ENCODE measurements at places on chromosomes 1 and 21.

- peak; percentile 82 for DNase-seq
These were observed 35.0 kb upstream of the JAK1 start for GRCh38 chr1:65001231-65001792.

DNA sequence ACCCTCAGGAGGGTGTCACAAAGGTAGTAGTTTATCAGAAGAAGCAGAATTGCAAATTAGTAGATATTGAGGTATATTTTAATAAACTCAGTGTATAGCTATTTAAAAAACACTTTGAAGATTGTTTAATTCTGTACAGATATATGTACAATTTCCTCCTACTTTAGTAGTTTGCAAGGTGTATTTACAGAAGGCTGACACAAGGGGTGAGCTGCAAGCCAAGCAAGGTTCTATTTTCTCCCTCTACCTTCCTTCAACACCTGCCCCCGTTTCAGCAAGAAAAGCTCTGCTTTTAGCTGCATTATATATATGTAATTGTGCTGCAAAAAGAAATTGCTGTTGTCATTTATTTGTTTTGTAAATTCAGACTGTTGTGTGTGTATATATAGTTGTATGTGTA is 674.2 kb upstream of the PKN2 start:
- no peak for DNase-seq

DNA sequence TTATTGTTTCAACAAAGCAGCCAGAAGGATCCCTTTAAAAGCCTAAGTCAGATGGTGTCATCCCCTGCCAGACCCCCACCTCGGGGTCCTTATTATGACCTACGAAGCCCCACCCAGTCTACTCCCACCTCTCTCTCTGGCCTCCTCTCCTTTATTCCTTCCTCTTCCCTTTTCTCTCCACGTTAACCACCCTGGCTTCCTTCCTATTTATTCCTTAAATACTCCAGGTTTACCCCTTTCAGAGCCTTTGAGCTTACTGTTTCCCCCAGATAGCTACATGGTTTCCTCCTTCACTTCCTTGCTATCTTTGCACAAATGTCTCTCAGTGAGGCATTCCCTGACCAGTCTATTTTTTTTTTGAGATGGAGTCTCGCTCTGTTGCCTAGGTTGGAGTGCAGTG is 12.0 kb upstream of the SLC9A1 start:
- no peak for DNase-seq

- DNase-seq = no peak
These were observed 55.3 kb downstream of the C8B start for GRCh38 chr1:56910441-56910985.

- DNase-seq = no peak
These were observed 230.5 kb downstream of the TPR start for GRCh38 chr1:186144505-186144904.

DNA sequence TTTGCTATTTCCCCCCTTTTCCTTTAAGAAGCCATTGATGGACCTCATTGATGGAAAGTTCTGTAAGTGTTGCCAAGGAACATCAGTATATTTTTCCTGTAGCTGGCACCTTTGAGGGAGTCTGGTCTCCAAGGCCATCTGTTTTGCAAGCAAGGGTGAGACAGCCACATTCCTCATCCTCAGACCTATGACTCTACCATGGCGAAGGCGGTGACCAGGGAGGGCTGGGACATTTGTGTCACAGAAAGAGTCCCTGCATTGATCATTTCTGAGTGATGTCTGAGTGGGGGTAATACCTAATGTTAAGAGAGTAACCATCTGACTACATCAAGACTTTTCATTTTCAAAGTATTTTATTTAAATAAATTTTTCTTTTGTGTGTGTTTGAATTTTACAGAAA is 35.4 kb downstream of the KIAA0040 start:
- DNase-seq = no peak

- peak; percentile 0 for DNase-seq
These were observed 276.8 kb upstream of the C1orf174 start for GRCh38 chr1:4176841-4177240.

- DNase-seq = no peak
These were observed 12.6 kb upstream of the STX12 start for GRCh38 chr1:27760426-27760825.

DNA sequence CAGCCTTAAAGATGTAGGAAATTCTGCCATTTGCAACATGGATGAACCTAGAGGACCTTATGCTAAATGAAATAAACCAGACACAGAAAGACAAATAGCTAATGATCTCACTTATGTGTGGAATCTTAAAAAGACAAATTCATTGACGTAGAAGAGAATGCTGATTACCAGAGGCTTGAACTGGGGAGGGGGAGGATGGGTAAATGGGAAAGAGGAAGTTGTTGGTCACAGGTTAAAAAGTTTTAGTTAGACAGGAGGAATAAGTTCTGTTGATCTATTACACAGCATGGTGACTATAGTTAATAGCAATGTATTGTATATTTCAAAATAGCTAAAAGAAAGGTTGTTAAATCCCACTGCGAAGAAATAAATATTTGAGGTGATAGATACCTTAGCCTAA is 62.8 kb downstream of the PKN2 start:
- no peak for DNase-seq

DNA sequence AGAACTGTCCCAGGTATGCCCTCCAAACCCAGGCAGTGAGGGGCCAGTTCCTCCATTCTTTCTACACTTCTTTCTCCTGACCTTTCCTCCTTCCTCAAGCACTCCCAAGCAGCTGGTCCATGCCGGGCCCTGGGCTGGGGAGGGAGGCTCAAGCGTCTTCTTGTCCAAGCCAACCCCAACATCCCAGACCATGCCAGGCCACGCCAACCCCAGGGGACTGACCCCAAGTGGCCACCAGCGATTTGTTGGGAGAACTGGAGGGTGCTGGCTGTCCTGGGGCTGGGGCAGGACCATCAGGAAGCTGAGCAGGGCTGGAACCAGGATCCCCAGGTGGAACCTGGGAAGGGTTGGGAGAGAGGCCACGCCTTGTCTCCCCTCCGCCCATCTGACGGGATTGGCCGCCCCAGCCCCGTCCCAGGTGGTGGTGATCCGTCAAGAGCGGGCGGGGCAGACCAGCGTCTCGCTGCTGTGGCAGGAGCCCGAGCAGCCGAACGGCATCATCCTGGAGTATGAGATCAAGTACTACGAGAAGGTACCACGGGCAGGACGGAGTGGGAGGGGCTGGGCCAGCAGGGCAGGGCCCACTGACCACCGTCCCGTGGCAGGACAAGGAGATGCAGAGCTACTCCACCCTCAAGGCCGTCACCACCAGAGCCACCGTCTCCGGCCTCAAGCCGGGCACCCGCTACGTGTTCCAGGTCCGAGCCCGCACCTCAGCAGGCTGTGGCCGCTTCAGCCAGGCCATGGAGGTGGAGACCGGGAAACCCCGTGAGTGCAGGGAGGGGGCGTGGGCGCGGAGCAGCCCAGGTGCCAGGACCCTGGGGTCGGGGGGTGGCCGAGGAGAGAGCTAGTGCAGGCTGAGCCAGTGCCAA is 29.9 kb downstream of the EPHA8 start:
- no peak for DNase-seq

DNA sequence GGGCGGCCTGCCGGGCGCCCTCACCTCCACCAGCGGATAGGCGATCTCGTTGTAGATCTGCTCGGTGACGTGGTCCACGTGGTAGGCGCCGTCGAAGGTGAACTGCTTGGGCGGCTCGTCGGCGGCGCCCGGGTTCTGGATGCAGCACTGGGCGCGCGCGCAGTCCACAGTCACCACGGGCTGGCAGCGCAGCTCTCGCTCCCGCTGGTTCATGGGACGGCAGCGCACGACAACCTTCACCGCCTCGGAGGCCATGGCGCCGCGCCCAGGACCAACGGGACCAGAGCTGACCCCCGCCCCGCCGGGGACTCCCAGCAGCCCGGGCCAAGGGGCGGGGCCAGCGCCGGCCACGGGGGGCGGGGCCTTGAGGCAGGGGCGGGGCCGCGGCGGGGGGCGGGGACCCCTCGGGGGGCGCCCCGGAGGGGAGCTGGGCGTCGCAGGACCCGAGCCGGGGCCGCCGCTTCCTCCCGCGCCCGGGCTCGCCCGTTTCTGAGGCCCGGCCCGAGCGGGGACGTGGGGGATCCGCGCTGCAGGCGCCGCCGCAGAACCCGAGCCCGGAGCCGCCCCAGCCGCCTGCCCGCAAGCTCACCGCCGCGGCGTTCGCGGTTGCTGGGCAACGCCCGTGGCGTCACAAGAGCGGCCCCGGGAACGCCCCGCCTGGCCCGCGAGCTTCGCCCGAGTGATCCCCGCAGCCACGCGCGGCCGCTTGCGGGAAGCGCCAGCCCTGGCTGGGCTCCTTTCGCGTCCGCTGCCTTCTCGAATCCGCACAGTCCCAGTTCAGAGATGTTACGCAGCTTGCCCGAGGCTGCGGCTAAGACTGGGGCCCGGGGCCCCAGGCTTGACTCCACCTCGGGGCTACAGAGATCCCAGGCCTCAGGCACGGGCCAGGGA is at the start of gene KIF17:
TSS of gene KIF17 (minus strand) at position 556 of the 891 bp plus-strand sequence. CDS start at position 255, 301 bp downstream.
- DNase-seq = peak; percentile 81

GRCh38 chr1:55669293-55669692 is 454.1 kb upstream of the USP24 start:
- peak; percentile 1 for DNase-seq

- DNase-seq = no peak
These were observed 920 bp downstream of the APH1A start for GRCh38 chr1:150267896-150268295.

DNA sequence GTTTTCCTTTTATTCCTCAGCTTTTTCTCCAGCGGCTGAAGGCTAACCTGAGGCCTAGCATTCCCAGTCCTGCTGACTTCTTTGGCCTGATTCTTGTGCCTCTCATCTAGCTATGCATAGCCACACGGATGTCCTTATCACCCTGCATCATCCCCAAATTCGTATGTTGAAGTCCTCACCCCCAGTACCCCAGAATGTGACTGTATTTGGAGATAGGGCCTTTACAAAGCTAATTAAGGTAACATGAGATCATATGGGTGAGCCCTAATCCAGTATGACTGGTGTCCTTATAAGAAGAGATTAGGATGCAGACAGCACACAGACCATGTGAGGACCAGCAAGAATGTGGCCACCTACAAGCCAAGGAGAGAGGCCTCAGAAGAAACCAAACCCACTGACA is 44.6 kb downstream of the CDCP2 start:
- DNase-seq = no peak

GRCh38 chr1:147822292-147822691 is 61.9 kb upstream of the GJA5 start:
- DNase-seq = no peak

- DNase-seq = no peak
These were observed 1490.8 kb downstream of the BRINP3 start for GRCh38 chr1:188986745-188987417.

GRCh38 chr1:88891951-88892340 is 579 bp upstream of the GTF2B start:
- no peak for DNase-seq

- no peak for DNase-seq
These were observed 13.7 kb upstream of the DUSP12 start for GRCh38 chr1:161735837-161736236.

- DNase-seq = no peak
These were observed 15.1 kb upstream of the DUSP10 start for GRCh38 chr1:221756830-221757551.

DNA sequence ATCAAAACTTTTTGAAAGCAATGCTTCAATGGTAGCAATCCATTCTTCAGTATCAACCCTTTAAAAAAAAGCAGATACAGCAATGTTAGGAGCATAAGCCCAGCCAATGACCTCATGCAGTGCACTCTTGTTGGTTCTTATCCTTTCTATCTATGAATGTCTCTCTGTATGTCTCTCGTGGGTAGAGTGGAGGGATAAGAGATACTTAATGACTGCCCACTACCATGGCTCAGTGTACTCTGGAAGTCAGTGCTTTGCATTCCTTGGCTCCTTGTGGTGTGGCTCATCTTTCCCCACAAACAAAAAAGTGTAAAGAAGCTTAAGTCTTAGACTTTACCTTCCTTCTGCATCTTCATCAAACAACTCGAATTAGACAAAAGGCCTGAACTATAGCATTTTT is 50.3 kb downstream of the PCSK9 start:
- DNase-seq = no peak

GRCh38 chr1:152761609-152762213 is 3.9 kb downstream of the KPRP start:
- DNase-seq = no peak

DNA sequence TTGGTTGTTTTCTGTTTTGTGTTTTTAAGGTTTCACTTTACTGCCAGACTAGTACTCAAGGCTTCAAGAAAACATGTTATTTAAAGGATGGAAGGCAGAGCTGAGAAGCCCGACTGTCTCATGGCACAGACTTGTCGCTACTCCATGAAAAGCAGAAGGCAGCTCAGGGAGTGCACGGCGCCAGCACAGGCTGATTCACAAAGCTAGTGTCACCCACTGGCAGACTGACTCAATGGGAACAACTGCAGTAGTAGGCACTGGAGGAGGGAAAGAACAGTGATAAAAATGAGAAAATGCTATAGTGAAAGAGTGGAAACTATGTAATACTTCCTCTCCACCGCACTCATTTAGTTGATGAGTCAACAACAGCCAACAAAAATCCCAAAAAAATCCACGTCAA is 14.7 kb downstream of the HSF2BP start:
- no peak for DNase-seq
